ENCODE measurements at places on chromosomes 5 and 9. TPM values are rescaled to one million over a fixed set of nuclear protein-coding genes. Genes with fewer than 3 reads are reported as not detected.

Gene LTC4S
- 0.43 TPM for total RNA-seq

Gene IFNE
- total RNA-seq = 5.5 TPM

Gene FASTKD3
- 18.9 TPM for total RNA-seq

Gene ORM2
- not detected for total RNA-seq

Gene ADAMTSL1
- total RNA-seq = 47.3 TPM

Gene SPATA31A3
- not detected for total RNA-seq

Gene SLC28A3
- not detected for total RNA-seq

Gene IFNA13
- total RNA-seq = not detected

Gene CORO2A
- 0.40 TPM for total RNA-seq

Gene UGT3A2
- not detected for total RNA-seq

Gene LCN1
- total RNA-seq = not detected

Gene SH3GL2
- total RNA-seq = 0.13 TPM

Gene TAF11L4
- not detected for total RNA-seq

Gene ECM2
- total RNA-seq = 0.07 TPM

Gene LCN12
- total RNA-seq = not detected

Gene LURAP1L
- 3.8 TPM for total RNA-seq

Gene OLFM1
- 0.43 TPM for total RNA-seq

Gene PPP2R2B
- not detected for total RNA-seq

Gene NKD2
- not detected for total RNA-seq

Gene PTGDS
- total RNA-seq = not detected

Gene PIP5K1B
- not detected for total RNA-seq

Gene TSSK1B
- total RNA-seq = not detected

Gene SPINK1
- not detected for total RNA-seq

Gene ADAMTS13
- total RNA-seq = 0.57 TPM

Gene DOK3
- total RNA-seq = 2.8 TPM

Gene LCN9
- not detected for total RNA-seq

Gene LIFR
- 54.9 TPM for total RNA-seq

Gene CDKN2B
- total RNA-seq = 4.7 TPM

Gene EGFL7
- 489 TPM for total RNA-seq

Gene ANXA2R
- total RNA-seq = 2.1 TPM

Gene WWC1
- total RNA-seq = 0.27 TPM

Gene PANK3
- 85.9 TPM for total RNA-seq

Measured in thoracic aorta endothelial cell (primary cell).